ENCODE measurements at places on chromosomes 1 and 21.

DNA sequence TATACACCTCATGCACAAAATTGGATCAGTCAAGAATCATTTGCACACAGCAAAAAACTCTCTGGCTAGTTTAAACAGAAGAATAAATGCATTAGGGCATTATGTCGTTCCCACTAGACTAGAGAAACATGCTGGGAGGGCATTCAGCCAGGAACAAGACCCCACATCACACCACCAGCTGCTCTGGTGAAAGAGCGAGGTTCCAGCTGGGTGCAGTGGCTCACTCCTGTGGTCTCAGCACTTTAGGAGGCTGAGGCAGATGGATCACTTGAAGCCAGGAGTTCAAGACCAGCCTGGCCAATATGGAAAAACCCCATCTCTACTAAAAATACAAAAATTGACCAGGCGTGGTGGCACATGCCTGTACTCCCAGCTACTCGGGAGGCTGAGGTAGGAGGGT, 52.1 kb upstream of the BACE2 start:
- DNase-seq: no peak

GRCh38 chr1:18898567-18898966, 3.8 kb downstream of the ALDH4A1 start:
- DNase-seq: no peak

GRCh38 chr1:248196965-248197364, at the start of gene OR2M3:
Gene OR2M3 (plus strand): TSS chr1:248197265. CDS start chr1:248203068, 5,803 bp downstream.
- DNase-seq: no peak

DNA sequence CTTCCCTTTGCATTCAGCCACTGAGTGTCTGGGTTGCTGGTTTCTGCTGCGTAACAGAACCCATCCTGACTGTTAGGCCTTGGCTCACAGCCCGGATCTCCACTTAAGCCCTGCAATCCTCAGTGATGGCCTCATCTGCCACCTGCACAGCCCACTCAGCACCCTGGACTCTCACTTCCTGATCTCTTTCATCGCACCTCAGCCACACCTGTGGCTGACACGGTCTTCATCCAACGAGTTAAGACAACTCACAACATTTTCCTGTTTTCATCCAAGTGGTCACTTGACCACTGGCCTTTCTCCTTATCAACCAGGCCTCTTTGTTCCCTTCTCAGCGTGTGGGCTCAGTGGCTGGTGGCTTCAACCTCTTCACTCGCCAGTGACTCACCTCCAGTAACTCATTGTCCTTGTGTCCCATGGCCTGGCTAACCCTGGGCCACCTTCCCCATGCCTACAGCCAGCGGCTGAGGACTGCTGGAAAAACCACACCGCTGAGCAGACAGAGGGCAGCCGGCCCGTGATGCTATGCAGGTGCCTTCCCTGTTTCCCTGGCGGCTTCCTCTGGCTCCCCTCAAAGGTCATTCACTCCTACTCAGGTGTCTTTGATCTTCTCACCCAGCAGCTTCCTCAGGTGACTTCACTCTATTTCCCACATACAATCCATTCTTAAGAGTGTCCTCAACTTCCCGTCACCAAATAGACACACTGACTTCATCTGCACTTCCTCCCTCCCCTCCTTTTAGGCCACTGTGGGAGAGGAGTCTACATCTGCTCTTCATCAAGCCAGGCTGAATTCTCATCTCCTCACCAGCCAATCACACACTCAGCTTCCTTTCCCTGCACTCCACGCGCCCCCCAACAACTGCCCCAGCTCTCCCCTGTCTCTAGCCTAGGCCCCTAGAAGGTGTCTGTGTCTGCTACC, 19.9 kb upstream of the EDN2 start:
- no peak for DNase-seq

DNA sequence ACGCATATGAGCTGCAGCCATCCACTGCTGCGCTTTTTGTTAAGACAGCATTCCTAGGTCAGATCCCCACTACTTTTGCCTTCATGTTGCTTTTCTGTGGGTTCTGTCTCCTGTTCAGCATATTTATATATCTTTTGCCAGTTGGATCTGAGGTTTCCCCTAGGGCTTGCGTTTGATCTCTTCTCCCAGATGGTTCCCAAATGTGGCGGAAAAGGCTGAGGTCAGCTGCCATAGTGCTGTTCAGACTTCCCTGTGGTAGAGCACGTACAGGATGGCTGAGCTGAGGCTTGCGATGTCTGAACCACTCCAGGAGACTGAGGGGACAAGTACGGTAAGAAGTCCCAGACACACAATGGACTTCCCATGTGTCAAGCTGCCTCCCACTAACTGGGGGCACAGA, 39.8 kb downstream of the COL6A1 start:
- no peak for DNase-seq

GRCh38 chr1:168455764-168456163, 88.0 kb downstream of the XCL2 start:
- DNase-seq: no peak

DNA sequence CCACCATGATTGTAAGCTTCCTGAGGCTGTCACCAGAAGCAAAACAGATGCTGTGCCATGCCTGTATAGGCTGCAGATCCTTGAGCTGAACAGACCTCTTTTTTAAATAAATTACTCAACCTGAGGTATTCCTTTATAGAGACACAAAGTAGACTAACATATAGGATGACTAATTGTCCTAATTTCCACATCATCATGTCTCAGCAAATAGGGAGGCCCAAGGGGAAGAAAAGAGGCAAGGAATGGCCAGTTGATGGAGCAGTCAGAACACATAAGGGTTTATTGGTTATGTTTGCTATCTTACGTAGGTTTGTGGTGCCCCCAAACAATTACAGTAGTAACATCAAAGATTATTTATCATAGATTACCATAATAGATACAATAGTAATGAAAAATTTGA, 126.2 kb downstream of the RASAL2 start:
- no peak for DNase-seq

GRCh38 chr1:57124170-57124569, 158.4 kb upstream of the C8B start:
- no peak for DNase-seq

DNA sequence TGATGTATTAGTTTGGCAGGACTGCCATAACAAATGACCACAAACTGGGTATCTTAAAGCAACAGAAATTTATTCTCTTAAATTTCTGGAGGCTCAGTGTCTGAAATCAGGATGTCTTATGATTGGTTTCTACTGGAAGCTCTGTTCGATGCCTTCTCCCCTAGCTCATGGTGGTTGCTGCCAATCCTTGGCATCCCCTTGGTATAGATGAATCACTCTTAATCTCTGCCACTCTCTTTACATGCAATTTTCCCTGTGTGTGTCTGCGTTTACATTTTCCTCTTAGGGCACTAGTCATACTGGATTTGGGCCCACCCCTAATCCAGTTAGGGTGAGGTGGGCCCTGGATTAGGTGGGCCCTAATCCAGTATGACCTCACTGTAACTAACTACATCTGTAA, 54.7 kb upstream of the MPC2 start:
- no peak for DNase-seq

DNA sequence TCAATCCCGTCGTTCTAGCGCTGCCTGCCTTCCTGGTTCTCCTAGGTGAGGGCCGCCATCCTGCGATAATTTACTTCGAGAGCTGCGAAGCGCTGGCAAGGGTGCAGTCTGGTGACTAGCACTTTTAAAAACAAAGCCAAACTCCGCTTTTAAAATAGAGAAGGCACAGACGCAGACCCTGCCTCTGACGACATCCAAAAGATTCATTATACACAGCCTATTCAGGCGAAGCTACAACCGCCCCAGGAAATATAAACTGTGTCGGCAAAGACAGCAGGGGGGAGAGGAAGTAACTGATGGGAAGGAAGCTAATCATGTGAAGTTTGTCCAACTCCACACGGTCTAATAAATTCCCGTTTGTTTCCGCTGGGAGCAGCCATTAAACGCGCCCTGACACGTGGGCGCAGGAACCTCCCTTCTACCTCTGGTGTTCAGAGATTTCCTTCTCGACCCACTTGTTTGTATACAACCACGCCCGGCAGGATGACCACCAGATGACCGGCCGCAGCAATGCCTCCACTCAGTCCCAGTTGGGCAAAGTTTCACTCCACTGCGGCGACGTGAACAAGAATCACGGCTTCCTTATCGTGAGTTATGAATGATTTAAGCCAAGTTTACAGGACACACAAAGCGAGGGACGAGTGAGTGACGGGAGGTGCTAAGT, 1.3 kb downstream of the GNG12 start:
- DNase-seq: no peak

DNA sequence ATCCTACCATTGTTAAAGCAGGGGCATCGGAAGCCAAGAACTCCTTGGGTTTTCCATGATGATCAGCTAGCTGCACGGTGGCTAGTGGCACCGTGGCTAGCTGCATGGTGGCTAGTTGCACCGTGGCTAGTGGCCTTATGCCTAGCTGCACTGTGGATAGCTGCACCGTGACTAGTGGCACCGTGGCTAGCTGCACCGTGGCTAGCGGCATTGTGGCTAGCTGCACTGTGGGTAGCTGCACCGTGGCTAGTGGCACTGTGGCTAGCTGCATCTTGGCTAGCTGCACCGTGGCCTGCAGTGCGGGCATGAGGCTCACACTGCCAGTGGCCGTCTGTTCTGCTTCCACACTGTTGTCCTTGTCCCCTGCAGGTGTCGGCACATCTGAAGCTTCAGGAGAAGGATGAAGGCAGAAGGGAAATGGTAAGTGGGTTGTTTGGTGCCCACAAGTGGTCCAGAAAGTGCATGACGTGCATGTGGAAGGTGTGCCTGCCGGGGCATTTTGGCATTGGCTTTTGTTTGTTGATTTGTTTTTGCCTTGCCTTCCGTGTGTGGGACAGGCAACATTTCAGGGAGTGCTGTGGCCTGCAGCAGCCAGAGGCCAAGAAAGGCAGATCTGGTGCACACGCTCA, 38.6 kb downstream of the TFF3 start:
- no peak for DNase-seq

- DNase-seq: no peak
Measured at GRCh38 chr1:16607433-16607851, 5.9 kb downstream of the NBPF1 start.

- DNase-seq: no peak
Measured at GRCh38 chr1:43560286-43560685, 29.6 kb downstream of the PTPRF start.

- DNase-seq: no peak
Measured at GRCh38 chr1:87399264-87399663, 70.6 kb downstream of the LMO4 start.

DNA sequence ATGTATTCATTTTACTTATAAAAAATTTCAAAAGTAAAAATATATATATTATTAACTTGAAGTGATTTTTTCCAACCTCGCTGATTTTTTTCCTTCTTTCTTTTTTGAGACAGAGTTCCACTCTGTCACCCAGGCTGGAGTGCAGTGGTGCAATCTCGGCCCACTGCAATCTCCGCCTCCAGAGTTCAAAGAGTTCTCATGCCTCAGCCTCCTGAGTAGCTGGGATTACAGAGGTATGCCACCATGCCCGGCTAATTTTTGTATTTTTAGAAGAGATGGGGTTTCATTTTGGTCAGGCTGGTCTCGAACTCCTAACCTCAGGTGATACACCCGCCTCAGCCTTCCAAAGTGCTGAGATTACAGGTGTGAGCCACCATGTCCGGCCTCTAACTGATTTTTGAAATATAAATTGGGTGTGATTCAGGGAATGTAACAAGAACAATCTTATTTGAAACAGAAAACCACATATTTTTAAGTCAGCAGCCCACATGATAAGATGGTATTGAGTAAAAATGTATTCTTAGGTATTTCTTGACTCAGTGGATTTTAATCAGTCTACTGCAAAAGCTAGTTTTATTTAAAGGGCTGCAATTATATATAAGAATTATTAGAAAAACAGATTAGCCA, 30.0 kb downstream of the ZBTB8B start:
- DNase-seq: no peak

DNA sequence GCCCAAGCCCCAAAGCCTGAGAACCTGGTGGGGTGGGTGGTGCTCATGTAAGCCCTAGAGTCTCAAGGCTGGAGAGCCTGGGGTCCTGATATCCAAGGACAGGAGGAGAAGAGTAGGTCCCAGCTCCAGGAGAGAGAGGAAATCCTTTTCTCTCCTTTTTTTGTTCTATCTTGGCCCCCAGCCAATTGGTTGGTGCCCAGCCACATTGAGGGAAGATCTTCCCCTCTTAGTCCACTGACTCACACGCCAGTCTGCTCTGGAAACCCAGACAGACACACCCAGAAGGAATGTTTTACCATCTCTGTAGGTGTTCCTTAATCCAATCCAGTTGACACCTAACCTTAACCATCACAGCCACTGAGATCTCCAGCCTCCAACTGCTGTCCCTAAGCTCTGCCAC, 16.2 kb upstream of the LIN9 start:
- DNase-seq: no peak

DNA sequence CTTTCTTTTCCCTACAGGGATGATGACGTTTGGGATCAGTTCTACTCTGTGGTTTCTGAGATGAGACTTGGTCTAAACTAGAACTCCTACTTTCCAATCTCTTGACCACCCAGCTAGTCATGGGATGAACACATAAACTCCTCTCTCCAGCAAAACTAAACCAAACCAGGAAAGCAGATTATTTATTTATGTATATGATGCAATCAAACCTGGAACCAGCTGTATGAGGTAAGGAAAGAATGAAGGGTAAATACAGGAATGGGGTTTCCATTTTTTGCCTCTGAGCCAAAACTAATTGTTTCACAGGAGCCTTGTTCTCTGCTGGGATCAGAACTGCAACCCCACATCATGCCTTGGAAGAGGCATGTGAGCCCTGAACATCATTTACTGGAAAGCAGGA, 3.3 kb upstream of the AGT start:
- DNase-seq: no peak

GRCh38 chr1:47522935-47523834, 85.3 kb downstream of the FOXD2 start:
- no peak for DNase-seq

DNA sequence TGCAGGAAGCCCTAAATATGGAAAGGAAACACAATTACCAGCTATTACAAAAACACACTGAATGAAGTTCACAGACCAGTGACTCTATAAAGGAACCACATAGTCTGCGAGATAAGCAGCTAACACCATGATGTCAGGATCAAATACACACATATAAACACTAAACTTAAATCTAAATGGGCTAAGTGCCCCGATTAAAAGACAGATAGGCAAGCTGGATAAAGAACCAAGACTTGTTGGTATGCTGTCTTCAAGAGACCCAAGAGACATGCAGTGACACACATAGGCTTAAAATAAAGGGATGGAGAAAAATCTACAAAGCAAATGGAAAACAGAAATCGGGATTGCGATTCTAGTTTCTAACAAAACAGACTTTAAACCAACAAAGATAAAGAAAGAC, 121.9 kb downstream of the SLC5A9 start:
- DNase-seq: no peak

GRCh38 chr1:195472291-195472690, 1135.9 kb downstream of the KCNT2 start:
- DNase-seq: no peak

GRCh38 chr1:59107516-59107915, 189.4 kb upstream of the FGGY start:
- no peak for DNase-seq

- DNase-seq: no peak
Measured at GRCh38 chr1:23352096-23352695, 8.1 kb upstream of the HNRNPR start.

GRCh38 chr1:86928819-86929218, 14.4 kb downstream of the HS2ST1 start:
- no peak for DNase-seq
